ENCODE measurements at places on chromosomes 16 and 17. TPM values are rescaled to one million over a fixed set of nuclear protein-coding genes. Genes with fewer than 3 reads are reported as not detected.

Gene FBXW10
- not detected for total RNA-seq

Gene CD79B
- total RNA-seq, result 21.7 TPM

Gene UMOD
- total RNA-seq, result not detected

Gene CHD9NB
- total RNA-seq, result 0.26 TPM

Gene PDILT
- not detected for total RNA-seq
